ENCODE measurements at places on chromosomes 1 and 21.

DNA sequence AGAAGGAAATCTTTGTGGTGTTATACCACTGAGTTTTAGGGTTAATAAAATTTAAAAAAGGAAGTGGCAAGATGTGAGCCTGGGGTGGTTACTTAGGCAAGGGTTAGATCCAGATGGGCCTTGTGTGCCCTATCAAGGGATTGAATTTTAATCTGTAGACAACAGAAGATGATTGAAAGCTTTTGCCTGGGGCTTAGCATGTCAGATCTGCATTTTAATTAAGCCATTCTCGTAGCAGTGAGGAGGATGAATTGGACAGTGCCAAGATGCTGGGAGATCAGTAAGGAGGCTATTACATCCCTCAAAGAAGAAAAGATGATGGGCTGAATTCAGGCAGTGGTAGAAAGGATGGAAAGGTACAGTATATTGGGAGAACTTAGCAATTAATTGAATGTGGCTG, 42.3 kb downstream of the HMGB4 start:
- no peaks in the 10 kb centered on the region for H3K4me1 ChIP-seq
- no peaks in the 10 kb centered on the region for H3K36me3 ChIP-seq
- H3K27ac ChIP-seq, result no peak overlapping the region
- no peak for DNase-seq
- no peaks in the 10 kb centered on the region for H3K27me3 ChIP-seq

GRCh38 chr1:217457016-217457415, 173.9 kb downstream of the GPATCH2 start:
- no peak overlapping the region for H3K4me3 ChIP-seq
- no peak overlapping the region for H3K27ac ChIP-seq
- DNase-seq, result no peak

DNA sequence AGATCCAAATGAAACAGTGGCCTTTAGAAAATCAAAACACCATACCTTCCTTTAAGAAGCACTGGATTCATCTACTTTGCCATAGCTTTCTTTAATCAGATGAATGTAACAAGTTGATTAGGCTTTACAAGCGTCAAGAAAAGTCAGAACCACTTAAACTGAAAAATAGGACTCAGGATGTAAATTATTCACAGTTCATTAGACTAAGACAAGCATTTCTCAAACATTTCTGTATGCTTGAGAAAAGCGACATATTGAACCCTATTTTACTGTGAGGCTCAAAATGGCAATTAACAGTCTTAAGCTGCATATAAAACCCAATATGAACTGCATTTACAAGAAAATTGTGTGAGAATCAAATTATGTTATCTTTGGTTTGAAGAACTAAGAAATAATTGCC, 256.7 kb upstream of the SNX7 start:
- no peaks in the 10 kb centered on the region for H3K27me3 ChIP-seq
- H3K27ac ChIP-seq, result no peak overlapping the region
- no peak overlapping the region for H3K4me3 ChIP-seq
- DNase-seq, result no peak
- no peaks in the 10 kb centered on the region for H3K4me1 ChIP-seq

- H3K4me3 ChIP-seq, result no peak overlapping the region
- H3K27me3 ChIP-seq, result no peaks in the 10 kb centered on the region
- no peak for DNase-seq
- no peak overlapping the region for H3K27ac ChIP-seq
- H3K36me3 ChIP-seq, result no peaks in the 10 kb centered on the region
These were observed 156.1 kb downstream of the NR5A2 start for GRCh38 chr1:200183637-200184036.

DNA sequence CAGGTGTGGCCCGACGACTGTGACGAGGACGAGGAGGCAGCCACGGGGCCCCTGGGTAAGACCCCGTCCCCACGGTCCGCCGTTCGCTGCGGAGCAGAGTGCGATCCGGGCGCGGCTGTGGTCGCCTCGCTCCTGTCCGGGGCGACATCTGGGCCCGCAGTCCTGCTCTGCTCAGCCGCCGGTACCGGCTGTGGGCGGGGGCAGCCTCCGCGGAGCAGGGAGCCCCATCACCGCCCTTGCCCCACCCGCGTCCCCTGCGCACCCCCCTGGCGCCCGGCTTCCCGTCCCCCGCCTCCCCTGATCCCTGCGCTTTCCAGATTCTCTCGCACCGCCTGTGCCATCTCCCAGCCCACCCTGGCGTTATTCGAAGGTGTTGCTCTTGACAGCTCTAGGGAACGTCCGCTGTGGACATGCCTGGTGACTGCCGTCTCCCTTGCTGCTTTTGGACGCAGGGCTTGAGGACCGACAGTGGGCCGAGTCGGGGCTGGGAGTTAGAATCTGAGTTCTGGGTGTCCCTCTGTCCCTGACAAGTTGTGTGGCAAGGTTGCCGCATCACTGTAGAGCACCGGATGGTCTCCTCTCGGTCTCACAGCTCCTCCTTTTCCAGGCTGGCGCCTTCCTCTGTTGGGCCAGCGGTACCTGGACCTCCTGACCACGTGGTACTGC, 596 bp downstream of the TOR3A start:
- H3K4me1 ChIP-seq, result peaks cover 8% of the 10 kb centered on the region
- no peaks in the 10 kb centered on the region for H3K27me3 ChIP-seq

- no peaks in the 10 kb centered on the region for H3K27me3 ChIP-seq
- H3K4me3 ChIP-seq, result no peak overlapping the region
- H3K27ac ChIP-seq, result no peak overlapping the region
- DNase-seq, result no peak
- H3K4me1 ChIP-seq, result no peaks in the 10 kb centered on the region
These were observed 107.6 kb upstream of the IPO9 start for GRCh38 chr1:201721082-201722049.
